ENCODE measurements at places on chromosomes 3 and 15.

DNA sequence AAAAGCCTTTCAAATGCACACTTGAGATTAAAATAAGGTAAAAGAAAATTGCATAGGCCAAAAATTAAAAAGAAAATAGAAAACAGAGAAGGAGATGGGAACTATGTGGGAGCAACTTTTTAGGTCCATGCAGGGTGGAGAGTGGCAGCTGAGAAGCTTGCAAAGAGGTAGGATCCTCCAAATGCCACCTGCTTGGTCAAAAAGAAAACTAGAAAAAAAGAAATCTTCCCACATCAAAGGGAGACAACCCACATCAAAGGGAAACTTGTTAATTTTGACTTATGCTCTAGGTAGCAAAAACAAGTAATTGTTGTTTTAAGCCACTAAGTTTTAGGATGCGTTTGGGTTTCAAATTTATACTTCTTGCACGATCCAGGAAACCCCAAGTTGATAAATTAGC lies 342.9 kb downstream of the IL20RB start:
- no peak for DNase-seq

- DNase-seq, result no peak
Observed at GRCh38 chr15:84112025-84112424, 123.5 kb upstream of the GOLGA6L4 start.

DNA sequence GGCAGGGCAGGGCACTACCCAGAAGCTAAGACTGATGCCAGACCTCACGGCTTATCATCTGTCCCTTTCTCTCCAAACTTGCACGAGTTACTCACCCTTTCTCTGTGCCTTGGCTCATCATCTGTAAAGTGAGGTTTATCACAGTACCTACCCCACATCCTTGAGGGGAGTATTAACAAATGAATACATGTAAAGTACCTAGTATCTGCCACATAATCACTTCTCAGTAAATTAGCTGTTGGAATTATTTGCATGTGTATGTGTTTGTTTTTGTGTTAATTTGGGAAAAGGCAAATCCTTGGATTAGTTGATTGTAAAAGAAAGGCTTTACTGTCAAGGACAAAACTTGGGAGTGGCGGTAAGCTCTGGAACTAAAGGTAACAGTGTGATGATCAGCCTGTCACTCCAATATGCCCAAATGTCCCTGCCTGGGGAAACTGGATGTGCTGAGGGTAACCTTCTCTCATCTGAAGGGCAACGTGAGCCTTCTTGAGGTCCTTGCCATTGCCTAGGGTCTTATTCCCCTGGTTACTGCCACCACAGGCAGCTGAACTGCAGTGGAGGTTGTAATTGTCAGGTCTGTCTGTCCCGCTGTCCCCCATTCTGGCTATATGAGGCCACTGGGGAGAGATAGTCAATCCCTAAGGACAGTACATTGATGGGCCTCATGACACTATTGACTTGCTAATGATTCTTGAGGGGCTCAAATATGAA lies 269.4 kb downstream of the CLSTN2 start:
- DNase-seq, result no peak

- DNase-seq, result no peak
Observed at GRCh38 chr3:188775412-188775811, 396.4 kb upstream of the TPRG1 start.

- DNase-seq, result no peak
Observed at GRCh38 chr3:143084856-143085731, 34.5 kb upstream of the CHST2 start.

DNA sequence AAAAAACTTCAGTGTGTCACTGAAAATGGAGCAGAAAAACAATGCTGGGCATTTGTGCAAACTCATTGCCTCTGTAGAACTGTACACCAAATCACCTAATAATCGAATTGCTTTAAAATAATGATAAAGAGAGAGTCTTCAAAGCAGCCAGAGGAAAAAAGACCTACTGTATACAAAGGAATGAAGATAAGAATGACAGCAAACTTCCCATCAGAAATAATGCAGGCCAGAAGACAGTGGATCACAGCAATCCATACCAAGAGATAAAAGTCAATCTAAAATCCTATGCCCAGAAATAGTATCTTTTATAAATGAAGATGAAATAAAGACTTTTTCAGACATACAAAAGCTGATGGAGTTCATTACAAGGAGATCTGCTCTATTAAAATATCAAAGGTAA lies 134.7 kb upstream of the VEPH1 start:
- DNase-seq, result no peak

DNA sequence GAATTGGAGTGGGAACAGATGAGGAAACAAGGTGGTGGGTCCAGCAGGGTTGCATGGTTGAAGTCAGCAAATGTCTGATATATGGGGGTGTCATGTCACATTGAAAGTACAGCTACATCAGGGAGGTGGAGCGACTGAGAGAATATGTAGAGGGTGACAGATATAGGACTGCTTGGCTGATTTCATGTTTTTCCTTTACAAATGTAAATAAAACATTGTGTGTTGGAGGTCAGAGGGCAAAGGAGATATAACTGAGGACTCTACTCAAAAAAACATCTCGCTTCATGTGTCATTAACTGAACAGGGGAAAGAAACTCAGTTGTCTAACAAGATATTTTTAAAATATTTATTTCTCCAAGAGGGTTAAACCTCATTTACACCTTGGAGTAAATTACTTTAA lies 177.7 kb downstream of the TIGIT start:
- no peak for DNase-seq

DNA sequence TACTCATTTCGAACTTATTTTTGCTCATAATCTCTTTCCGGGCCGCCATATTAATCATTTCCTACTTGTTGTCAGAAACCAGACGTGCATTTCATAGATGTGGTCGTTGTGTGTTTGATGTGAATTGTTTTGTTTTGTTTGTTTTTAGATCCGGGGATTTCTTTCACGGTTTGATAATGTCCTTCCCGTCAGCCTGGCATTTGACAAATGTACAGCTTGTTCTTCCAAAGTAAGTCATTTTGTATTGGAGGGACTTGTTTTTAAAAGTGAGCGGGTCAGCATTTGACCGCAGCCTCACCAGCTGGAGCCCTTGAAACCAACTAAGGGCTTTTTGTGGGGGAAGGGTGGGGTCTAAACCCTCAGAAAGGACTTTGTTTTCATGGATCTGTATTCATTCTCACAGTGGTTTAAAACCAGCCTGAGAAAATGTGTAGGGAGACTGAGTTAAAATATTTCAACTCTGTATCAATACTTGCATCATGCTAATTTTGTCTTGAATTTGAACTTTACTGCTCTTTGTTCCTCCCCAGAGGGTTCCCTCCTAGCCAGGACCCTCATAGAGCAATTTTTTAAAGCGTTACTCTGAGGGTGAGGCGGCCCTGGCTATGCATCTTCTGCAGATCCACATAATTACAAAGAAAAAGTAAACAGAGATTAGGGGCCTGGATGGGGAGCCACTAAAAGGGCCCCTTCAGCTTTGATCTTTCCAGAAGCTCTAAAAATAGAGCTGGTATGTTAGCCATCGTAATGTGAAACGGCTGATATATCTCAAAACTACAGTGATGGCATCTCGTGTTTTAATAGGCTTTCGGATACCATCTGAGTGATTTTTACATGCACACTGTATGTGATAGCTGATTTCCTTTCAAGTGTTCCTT lies 107.9 kb downstream of the ATG7 start:
- no peak for DNase-seq

GRCh38 chr3:186825294-186825821 lies 17.2 kb upstream of the ADIPOQ start:
- peak; percentile 74 for DNase-seq

GRCh38 chr3:177824841-177825240 lies 627.6 kb upstream of the TBL1XR1 start:
- no peak for DNase-seq

- no peak for DNase-seq
Observed at GRCh38 chr3:61740494-61740893, 179.1 kb downstream of the PTPRG start.

- no peak for DNase-seq
Observed at GRCh38 chr3:10781981-10782380, 34.0 kb upstream of the SLC6A11 start.

GRCh38 chr3:126923423-126923822 lies 59.5 kb upstream of the PLXNA1 start:
- no peak for DNase-seq

DNA sequence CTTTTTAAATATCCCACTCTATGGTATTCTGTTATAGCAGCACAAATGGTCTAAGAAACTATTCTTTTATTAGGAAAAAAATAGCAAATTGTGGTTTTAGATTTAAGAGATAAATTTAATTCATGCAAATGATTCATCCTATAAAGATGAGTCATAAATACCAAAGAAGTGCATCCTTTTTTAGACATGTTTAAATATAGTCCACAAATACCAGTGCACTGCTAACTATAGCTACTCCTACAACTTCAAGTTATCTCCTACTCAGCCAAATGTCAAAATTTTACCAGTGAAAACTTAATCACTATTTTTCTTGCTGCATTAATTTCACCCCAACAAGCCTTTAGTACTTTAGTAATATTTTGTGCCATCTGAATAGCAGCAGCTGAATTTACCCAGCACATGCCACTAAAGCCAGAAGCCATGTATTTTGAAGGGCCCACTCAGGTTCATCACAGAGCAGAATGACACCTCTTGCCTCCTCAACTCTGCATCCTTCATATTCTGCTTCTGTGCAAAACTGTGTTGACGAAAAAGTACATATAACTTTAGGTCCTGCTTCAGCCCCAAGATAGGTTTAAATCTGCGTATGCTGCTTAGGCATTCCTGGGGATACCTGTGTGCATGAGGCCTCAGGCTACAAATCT lies 24.9 kb downstream of the CX3CR1 start:
- DNase-seq, result no peak

DNA sequence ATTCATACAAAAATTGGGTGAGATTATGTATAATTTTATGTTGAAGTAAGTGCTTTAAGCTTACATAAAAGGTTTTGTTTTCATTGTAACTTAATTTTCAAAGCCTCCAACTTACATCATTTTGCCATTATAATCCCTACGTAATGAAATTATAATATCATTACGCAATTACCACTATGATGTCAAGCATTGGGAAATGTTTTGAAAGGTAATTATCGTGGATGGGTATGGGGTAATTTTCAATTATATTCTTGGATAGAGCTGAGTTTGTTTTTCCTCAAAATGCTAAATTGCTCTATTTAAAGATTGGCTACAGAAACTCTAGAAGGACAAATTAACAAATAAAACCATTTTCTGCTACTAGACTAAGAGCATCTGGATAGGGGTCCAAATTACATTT lies 80.2 kb upstream of the FAM3D start:
- DNase-seq, result no peak

DNA sequence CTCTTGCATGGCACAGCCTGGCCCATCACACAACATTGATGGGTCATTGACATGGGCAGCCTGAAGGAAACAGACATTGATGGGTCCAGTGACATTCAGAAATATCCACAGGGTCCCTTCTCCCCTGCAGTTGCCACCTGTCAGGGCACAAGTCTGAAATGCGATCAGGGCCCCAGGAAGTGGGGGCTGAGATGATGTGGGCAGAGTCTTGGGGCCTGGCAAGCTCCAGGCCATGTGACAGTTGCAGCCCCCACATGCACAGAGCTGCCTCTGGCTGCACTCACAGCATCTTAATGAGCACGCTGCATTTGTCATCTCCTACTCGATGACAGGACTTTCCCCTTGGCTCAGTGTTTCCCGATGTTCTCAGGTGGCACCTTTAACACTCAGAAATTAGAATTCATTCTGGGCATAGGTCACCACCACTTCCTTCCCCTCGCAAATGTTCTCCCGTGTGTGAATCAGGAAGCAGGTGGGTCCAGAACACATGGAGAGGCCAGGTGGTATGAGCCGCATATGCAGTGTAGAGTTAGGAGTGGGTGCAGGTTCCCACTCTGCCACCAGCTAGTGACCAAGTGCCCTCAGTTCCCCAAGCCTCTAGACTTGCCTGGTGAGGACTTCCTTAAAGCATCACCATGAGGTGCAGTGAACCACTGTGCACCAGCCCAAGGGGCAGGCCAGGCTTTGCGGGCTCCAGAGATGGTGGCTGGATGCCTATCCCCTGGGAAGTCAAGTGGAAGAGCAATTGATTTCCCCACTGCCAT lies 1.6 kb upstream of the TXNRD3 start:
- no peak for DNase-seq

DNA sequence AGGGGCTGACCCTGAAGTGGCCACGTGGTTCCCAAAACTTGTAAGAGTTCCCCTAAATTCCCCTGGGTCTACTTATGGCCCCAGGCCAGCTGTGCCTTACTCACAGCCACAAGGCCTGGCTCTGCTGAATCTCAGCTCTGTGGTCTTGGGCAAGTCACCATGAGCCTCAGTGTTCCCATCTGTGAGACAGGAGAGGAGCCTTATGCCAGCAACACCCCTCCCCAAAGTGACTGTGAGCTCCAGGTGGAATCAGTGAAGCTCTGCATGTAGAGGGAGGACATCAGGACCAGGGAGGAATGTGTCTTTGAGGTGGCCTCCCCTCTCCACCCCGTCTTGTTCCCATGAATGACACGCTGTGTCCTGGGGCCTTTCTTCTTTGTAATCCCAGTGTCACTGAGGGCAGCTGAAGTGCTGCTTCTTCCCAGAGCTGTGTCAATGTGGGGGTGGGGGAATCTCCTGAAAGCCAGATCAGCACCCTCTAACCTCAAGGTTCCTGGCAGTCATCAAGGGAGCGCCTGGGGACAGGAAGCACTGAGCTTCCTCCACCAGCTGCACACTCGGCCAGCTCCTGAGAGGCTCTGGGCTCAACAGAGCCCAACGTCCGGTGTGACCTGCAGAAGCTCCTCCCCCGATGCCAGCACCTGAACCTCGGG lies 258.9 kb downstream of the UACA start:
- peak; percentile 68 for DNase-seq

DNA sequence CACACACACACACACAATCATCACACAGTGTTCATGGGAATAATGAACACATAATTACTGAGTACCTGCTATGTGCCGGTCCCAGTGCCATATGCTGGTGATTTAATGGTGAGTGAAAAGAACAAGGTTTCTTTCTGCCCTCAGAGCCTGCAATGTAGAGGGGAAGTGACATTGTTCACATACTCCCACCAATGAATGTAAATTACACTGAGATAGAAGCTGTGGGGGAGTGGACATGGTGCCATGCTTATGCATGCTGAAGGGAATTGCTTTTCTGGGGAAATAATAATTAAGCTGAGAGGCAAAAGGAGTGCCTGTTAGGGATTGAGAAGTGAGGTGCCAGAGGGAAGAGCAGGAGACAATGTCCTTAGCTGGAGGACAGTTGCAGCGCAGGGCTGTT lies 175.1 kb downstream of the MFSD1 start:
- DNase-seq, result no peak

- peak; percentile 19 for DNase-seq
Observed at GRCh38 chr15:41969851-41970431, 2.4 kb downstream of the EHD4 start.

DNA sequence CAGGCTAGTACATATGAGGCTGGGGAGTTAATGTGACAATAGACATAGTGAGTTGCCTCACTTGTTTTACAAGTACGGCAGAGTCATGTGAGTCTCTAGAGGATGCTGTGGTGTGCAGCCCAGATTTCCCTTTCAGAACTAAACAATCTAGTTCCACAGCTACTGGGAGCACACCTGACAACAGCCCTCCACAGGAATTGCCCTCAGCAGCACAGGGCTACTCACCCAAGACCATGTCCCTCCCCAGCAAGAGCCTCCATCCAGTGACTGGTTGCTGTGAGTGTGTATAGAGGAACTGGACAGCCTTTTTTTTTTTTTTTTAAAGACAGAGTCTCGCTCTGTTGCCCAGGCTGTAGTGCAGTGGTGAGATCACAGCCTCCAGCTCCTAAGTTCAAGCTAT lies 40.2 kb upstream of the UBE2E2 start:
- DNase-seq, result no peak
